Inflammatory macrophage (primary cell): ENCODE measurements at places on chromosomes 2 and 18.

DNA sequence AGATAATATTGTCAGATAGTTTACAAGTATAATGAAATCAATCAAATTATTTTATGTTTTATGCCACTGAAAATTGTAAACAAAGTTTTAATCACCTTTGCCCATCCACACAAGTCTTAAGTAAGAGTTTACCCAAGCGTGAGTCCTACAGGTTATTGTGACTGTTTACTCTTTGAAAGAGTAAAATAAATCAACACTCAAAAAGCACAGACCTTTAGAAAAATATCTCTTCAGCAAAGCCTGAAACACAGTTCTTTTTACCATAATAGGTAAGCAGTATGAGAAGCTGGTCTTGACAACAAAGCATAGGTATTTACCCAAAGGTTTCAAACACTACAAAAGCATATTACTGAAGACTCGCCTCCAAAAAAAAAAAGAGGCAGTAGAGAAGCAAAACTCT is 3.7 kb downstream of the ROCK2 start:
- DNase-seq, result no peak

DNA sequence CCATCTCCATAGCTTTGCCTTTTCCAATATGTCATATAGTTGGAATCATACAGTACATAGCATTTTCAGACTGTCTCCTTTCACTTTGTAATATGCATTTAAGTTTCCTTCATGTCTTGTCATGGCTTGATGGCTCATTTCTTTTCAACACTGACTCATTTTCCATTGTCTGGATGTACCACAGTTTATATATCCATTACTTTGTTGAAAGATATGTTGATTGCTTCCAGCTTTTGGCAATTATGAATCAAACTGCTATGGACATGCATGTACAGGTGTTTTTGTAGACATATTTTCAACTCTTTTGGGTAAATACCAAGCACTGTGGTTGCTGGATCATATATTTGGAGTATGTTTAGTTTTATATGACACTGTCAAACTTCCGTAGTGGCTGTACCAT is 26.3 kb downstream of the ACSL3 start:
- DNase-seq, result no peak

DNA sequence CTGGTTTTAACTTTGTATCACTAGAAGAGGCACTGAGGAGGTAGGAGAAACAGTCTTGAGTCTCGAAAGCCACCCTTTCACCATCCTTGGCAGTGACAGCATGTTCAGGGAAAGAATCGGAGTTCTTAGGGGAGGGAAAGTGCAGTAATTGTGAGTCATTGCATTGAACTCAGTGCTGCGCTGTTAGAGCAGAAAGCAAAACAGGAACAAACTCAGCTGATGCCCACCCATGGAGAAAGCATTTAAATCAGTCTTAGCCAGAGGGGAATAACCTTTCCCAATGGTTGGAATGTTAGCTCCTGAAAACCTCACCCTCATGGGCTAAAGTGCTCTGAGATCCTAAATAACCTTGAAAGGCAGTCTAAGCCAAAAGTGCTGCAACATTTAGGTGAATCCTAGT is 845.6 kb upstream of the CNTNAP5 start:
- no peak for DNase-seq

DNA sequence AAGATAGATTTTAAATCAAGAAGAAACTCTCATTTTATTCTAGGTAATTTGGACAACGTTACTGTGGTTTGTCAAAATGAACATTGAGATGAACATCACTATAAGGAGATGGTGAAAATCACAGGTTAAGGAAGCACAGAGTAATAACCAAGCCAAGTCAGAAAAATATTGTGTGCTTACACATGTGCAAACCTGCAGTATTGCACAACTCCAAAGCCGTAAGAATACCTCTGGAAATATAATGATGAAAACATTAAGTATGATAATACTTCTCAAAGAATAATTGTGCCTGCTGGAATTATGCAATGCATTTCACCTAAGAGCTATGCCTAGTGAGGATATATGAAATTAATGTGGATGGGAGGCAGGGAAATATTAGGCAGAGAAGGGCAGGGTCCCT is 21.1 kb upstream of the GALNT5 start:
- DNase-seq, result no peak

GRCh38 chr18:77002496-77002895 is 130.1 kb downstream of the MBP start:
- DNase-seq, result no peak

- no peak for DNase-seq
Measured at GRCh38 chr2:73307720-73308119, 14.4 kb upstream of the EGR4 start.

GRCh38 chr2:83817511-83817910 is 641.6 kb downstream of the SUCLG1 start:
- peak; percentile 1 for DNase-seq

GRCh38 chr2:181185421-181185820 is 205.0 kb downstream of the UBE2E3 start:
- peak; percentile 65 for DNase-seq

DNA sequence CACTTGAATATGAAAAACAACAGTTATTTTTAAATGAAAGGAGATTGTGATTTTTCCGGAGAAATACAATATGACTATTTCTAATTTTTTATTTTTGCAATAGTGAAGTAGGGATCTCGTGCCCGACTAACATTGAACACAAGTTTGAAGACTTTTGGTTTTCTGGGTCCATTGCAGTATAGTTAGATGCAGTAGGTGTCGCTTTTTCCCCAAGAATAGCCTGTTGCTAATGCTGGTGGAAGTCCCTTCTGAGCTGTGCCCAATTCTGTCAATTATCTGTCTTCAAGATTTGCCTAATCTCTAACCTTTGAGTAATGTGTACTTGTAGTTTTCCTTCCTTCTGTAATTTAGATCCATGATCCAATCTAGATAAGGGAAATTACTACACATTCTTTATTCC is 36.5 kb downstream of the SEMA4F start:
- DNase-seq, result peak; percentile 74

GRCh38 chr2:129910446-129911362 is 68.8 kb upstream of the RAB6C start:
- DNase-seq, result no peak

- no peak for DNase-seq
Measured at GRCh38 chr18:2082676-2083075, 488.6 kb downstream of the METTL4 start.

DNA sequence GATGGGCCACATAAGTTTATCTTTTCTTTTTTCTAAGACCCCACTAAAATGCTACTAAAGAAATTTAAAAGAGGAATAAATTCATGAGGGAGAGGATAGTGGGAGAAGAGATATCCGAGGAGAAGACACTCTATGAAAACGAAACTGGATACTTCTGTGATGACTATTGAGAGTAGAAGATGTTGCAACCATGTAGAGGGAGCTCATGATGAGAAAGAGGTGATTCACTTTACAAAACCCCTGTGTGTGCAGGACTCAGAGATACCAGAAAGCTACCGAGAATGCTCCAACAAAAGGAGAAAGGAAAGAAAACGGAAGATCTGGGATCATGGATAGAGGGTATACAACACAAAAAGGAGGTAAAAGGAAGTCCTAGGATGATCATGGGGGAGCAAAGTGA is 34.9 kb downstream of the SLC38A11 start:
- DNase-seq, result peak; percentile 34

DNA sequence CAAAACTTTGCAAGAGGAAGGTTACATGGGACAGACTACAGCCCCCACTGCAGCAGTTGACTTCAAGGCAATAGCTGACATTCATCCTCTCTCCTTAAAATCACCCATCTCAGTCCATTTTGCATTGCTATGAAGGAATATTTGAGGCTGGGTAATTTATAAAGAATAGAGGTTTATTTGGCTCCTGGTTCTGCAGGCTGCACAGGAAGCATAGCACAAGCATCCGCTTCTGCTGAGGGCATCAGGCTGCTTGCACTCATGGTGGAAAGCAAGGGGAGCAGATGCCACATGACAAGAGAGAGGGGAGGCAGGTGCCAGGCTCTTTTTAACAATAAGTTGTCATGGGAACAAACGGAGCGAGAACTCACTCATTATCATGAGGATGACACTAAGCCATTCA is 646.0 kb downstream of the ZEB2 start:
- no peak for DNase-seq

DNA sequence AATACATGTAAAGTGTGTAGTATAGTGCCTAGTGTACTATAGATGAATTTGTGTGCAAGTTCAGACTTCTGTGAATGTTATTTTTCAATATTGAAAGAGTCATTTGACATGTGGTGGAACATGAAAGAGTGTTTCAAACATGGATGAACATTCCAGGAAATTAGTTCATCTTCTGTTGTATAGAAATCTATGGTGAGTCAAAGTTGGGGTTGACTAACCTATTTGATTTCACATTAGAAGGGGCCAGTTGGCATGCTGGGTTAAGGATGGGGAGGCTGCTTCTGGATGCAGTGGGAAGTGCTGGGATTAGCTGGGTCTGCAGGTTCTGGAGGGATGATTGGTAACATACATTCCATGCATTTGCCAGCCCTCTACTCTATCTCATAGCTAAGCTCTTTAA is 50.6 kb downstream of the LYPD6B start:
- no peak for DNase-seq

GRCh38 chr2:73614105-73614504 is 28.1 kb downstream of the NAT8 start:
- DNase-seq, result no peak

- DNase-seq, result no peak
Measured at GRCh38 chr18:67935638-67936037, 419.1 kb upstream of the DSEL start.

DNA sequence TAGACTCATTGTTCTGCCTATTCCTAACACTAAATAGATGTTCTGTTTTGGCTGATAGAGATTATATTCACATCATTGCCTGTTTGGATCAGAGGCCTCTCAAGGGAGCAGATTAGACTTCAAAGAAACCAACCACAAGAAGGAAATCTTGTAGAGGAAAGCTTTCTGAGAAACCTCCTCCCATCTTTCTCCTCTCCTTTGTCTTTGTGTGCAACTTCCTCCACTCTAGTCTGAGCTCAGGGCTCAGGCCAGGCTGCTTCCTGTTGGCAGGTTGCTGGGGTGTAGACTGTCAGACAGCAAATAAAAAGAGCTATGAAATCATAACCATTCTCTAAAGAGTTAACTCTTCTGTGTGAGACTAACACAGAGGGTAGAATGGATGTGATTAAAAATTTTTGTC is 113.0 kb downstream of the TGFA start:
- peak; percentile 7 for DNase-seq

GRCh38 chr2:162972383-162972782 is 133.8 kb upstream of the KCNH7 start:
- no peak for DNase-seq

- DNase-seq, result no peak
Measured at GRCh38 chr18:62287781-62288664, 37.1 kb upstream of the TNFRSF11A start.

GRCh38 chr18:61651145-61651879 is 241.5 kb downstream of the RNF152 start:
- no peak for DNase-seq

DNA sequence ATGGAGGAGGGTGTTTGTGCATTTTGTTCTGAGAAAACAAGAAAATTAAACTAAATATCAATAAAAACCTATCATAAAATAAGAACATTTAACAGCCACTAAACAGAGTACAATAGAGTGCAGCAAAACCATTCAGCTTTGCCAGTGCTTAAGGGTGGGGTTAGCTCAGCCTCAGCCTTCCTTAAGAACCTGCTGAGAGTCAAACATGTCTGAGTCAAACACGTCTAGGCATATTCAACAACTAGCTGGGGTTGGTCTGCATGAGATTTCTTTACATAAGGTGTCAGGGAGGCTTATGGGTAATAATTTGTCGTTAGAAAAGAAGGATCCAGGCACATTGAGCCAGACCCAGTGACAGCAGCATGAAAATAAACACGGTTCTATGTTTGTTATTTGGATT is 298.2 kb downstream of the SP3 start:
- no peak for DNase-seq

DNA sequence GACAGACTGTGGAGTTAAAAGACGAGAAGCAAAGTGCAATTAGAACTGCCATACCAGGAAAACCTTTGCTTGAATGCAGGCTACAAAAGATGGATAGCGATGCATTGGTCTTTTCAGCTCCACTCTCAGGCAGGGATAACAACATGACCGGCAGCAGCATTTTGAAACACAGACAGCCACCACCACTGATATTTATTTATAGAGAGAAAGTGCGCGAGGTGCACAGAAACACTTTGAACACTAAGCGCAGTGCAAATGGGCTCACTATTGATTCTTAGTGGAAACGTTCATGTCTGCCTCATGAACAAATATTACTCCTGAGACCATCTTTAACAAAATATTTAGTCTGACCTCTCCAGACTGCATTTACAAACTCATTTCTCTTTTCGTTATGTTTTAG is 32.9 kb downstream of the CAVIN2 start:
- DNase-seq, result no peak

- DNase-seq, result peak; percentile 51
Measured at GRCh38 chr2:44118257-44118656, 50.4 kb upstream of the PPM1B start.
